ENCODE measurements at places on chromosomes 2 and 18.

DNA sequence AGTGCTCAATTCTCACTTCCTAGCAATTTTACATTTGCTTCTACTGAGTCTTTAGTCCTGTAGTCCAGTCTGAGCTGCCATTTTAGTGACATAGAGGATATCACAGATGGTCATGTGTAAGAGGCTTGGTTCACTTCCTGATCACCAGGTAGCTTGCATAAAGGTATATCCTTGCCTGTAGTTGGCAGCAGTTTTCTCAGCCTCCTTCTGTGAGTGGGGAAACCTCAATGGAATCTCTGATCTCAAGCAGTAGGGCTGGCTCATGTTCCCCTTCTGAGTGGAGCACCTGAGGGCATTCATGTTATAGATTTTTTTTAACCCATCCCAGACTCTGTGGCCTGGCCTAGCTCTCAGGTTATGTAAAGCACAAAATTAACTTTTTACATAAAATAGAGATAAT, 278.4 kb downstream of the RDH14 start:
- no peak for DNase-seq

DNA sequence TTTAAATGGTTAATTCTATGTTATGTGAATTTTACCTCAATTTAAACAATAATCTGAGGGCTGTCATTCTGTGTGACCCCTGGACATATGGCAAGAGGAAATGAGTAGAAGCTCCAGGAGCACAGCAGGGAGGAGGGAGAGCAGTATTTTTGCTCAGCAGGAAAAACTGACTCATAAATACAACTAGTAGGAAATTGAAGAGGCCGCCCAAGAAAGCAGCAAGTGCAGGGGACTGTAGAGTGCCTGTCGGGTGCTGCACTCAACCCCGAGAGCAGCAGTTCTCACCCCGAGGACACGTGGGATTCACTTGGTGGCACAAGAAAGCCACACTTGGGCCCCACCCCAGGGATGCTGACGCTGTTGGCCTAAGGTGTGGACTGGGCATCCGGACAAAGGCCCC, 60.8 kb downstream of the NPAS2 start:
- DNase-seq, result no peak

- no peak for DNase-seq
Observed at GRCh38 chr2:219752726-219753125, 125.3 kb downstream of the SLC4A3 start.

DNA sequence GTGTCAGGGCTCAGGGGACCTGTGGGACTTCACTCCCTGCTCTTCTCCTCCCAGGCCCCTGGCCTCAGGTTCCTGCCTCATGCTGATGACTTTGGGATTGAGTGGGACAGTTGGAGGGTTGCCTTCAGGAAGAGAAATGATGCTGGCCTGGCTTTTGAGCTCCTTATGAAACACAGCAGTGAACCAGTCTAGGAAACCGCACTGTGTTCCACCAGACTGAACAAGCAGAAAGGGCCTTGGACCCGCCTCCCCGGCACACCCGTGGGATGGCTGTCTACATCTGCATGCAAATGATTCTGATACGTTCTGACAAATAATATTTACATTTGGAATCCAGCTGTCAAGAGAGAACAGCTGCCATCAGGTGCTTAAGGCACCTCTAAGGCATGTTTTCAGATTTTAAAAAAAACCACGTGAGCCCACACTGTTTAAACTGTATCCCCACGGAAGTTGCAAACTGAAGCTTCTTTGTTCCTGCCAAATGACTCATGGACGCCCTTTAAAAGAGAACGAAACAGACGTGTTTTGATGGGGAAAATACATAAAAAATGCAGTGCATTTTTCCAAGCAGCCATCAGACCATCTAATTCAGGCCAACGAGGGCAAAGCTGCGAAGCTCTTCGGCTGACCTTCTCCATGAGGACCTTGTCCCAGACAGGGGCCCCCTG, 27.6 kb upstream of the ASAP2 start:
- DNase-seq, result peak; percentile 55

DNA sequence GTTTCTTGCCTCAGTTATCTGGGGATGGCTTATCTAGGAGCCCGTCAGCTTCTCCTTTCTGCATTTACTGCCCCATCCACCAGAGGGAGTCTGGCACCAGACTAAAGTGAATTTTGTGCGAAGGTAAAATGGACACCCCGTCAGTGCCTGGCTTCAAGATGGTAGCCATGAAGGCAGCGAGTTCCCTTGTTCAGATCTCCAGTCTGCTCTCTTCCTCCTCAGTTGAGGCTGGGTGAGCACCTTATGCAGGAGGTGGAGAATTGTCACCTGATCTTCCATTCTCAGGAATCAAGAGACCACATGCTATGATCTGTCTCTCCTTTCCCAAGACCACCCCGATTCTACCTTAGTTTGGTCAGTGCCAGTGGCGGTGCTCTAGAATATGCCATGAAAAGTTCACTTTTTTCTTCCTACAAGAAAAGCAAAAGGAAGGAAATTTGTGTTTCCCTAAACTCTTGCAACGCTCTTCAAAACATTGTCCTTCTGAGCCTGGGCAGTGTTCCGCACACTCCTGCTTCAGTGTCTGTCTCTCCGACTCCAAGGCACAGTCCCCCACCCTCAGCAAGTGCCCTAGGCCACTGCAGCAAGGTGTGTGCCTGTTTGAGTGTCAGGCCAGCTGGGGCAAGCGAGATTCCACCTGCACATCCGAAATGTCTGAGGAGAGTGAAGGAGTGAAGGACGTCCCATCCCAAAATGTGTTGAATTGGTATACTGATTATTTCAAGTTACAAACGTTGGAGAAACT, 168.6 kb downstream of the SS18 start:
- peak; percentile 34 for DNase-seq

DNA sequence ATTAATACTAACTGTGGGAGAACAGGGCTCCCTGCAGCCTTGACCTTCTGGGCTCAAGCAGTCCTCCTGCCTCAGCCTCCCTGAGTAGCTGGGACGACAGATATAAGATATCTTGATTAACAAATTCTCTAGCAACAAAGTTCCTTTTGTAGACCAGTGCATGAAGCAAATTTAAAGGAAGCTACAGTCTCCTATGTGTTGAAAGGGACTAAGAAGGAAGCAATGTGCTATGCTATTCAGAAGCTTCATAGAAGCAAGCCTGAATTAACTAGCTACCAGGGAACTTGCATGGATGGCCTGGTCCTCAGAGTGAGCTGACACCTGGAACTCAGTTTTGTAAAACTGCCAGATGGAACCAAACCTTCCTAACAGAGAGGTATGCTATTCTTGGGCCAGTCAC, 33.2 kb downstream of the RAPH1 start:
- DNase-seq, result no peak

DNA sequence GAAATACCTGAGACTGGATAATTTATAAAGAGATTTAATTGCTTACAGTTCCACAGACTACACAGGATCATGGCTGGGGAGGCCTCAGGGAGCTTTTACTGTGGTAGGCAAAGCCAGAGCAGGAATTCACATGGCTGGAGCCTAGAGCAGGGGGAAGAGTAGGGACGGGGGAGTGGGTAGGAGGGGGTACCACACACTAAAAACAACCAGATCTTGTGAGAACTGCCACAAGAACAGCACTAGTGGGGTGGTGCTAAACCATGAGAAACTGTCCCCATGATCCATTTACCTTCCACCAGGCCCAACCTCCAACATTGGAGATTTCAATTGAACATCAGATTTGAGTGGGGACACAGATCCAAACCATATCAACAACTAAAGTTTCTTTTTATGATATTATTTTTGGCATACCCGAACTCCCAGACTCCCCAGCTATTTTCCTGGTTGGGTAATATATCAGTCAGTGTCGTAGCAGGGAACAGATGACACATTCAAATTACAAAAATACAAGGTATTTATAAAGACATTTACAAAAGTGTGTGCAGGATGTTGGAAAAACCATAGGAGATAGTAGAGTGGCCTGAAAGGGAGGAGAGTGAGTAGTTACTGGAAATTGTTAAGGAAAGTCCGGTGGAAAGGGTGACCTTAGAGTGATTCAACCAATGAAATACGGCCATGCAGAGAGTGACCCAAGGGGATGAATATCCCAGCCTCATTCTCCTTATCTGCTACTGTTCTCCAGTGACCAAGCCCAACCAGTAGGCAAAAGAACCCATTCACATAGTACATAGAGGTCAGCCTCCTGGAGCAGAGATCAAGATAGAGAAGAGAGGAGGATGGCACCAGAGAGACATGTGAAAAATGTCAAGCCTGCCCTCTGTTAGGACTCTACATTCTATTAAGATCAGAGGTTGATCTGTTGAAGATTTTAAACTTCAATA, 8.8 kb downstream of the RPL37A start:
- DNase-seq, result no peak

DNA sequence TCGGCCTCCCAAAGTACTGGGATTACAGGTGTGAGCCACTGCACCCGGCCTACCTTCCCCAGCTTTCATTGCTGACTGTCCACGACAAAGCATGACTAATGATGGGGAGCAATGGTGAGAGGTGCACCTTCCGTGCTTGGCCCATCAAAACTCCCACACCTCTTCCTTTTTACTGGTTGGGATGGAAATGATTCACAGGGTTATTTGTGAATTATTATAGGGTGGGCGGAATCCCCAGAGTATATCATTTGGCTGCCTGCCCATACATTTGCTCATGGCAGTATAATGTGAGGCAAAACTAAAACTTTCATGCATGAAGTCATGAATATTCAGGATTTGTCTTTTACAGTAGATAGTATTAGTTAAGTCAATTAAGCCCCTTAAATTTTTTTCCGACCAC, 334.2 kb upstream of the NETO1 start:
- DNase-seq, result no peak

DNA sequence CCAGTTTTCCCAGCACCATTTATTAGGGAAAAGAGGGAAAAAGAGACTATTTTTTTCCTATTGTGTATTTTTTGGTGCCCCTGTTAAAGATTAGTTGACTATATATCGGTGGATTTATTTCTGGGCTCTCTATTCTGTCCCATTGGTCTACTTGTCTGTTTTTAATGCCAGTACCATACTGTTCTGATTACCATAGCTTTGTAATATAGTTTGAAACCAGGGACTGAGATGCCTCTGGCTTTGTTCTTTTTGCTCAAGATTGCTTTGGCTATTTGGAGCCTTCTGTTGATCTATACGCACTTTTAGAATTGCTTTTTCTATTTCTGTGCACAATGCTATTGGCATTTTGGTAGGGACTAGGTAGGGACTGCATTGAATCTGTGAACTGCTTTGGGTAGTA, 151.7 kb downstream of the ADCYAP1 start:
- DNase-seq, result no peak

GRCh38 chr18:44625386-44625785, 55.3 kb upstream of the SETBP1 start:
- no peak for DNase-seq

DNA sequence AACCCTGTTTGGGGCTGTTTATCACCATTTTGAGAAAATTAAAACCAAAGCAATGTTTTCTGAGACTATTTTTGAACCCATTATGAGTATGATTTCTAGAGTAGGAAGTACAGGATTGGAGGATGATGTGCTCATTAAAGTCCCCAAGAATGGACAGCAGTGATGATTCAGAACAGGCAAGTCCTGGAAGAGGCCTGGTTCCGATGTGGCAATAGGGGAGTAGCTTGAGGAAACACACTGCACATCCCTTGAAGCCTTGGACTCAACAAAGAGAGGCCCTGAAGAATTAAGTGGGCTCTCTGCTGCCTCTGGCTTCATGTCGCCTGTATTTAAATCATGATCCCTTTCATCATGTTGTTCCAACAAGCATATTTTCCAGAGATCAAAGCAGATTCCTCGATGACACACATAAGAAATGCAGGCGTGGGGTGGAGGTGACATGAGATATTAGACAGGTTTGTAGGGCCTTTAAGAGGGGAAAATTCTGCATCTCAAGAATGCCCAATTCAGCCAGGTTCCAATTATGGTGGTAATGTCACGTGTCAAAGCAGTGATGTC, 242.2 kb downstream of the FHOD3 start:
- DNase-seq, result no peak

- DNase-seq, result no peak
Observed at GRCh38 chr18:5604778-5605177, 61.0 kb upstream of the EPB41L3 start.

- no peak for DNase-seq
Observed at GRCh38 chr2:12923907-12924610, 207.3 kb downstream of the TRIB2 start.

- no peak for DNase-seq
Observed at GRCh38 chr2:64678771-64679590, 25.3 kb upstream of the SERTAD2 start.

DNA sequence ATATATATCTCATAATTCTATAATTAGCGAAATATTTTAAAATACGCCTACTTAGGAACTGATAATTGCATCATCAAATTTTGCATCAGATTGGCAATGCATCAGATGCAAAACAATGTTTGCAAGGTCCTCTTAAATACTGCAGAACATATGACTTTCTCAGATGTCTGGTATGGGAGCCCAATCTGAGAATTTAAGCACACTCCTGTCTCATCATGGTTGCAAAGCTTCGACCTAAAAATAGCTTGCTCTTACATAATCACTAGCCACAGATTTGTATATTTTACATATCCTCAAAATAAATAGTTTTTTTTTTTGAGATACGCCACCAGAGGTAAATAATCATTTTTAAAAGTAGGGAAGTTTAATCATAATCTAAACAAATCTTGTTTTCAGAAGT, 123.2 kb downstream of the CABYR start:
- DNase-seq, result no peak

- no peak for DNase-seq
Observed at GRCh38 chr18:44079606-44080005, 601.1 kb upstream of the SETBP1 start.

GRCh38 chr2:208222351-208222750, 32.5 kb downstream of the IDH1 start:
- no peak for DNase-seq

GRCh38 chr2:58521803-58522554, 280.9 kb upstream of the FANCL start:
- no peak for DNase-seq

GRCh38 chr18:78571831-78572347, 407.7 kb upstream of the SALL3 start:
- DNase-seq, result no peak

DNA sequence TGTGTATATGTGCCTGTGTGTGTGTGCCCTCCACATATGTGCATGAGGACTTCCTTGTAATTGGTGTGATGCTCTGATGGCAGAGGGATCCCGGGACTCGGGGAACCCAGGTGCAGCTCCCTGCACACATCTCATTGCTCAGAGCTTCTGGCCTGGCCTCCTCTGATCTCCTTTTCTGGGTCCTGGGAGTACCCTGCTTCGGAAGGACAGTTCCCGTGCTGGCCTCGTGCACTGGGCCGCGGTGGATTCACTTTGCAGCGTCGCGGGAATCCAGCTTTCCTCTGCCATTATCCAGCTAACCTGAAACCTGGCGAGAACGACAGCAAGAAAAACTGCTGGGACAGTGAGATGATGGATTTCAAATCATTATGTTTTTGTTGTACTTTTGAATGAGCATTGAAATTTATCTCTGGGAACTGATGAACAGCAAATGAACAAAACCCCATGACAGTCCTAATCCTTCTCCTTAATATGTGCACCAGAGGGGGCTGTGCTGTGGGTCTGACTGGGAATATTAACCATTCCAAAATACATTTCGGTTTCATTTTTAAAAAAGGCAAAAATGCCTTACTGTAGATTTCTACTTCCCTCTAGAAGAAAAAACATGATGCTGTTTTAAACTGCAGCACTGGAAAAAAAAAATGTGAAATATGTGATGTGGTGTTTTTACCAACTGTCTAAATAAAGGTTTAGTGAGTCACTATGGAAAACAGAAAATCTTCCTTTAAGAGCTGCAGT, 78.2 kb downstream of the PTGR3 start:
- no peak for DNase-seq

Measured in NCI-H1105 (cell line).